ENCODE measurements at places on chromosomes 4 and X. TPM values are rescaled to one million over a fixed set of nuclear protein-coding genes. Genes with fewer than 3 reads are reported as not detected.

The PWWP3B gene
- polyA plus RNA-seq, result not detected

The NPFFR2 gene
- polyA plus RNA-seq, result not detected

The PASD1 gene
- polyA plus RNA-seq, result not detected

The SULT1B1 gene
- 0.25 TPM for polyA plus RNA-seq

The RAB9B gene
- polyA plus RNA-seq, result 0.04 TPM

Data from HepG2 (cell line).